ENCODE measurements at places on chromosomes 13 and 19.

DNA sequence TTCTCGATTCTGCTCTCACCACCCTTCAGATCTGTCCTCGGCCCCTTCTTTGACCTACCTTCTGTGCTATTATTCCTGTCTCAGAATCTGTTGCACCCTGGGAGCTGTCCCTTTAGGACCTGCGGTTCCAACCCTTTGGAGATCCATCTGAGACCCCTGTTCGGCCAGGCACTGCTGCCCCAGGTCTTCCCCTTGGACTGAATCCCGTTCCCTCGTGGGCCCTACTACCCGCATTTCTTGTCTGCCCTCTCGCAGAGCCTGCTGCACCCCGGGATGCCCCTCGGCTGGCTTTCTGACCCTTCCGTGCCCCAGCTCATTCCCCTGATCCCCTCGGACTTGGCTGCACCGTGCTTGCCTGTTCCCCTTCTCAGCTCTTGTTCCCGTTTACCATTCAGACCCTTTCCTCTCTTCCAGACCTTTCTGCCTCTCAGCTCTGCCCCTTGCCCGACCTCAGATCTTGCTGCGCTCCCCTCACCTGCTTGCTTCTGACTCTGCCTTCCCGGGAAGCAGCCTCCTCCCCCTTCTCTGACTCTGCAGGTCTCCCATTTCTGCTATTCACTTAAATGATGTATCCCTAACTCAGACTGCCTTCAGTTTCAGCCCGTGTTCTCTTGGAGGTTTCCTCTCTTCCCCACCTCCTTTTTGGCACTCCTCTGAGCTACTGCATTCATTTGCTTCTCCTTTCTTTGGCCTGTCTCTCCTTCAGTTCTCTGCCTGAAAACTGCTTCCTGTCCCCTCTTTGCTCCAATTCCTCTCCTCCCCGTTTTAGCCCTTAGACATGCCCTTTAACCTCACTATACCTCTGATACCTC is 1.1 kb downstream of the ARHGAP35 start:
- no peak for DNase-seq

GRCh38 chr13:112873851-112874750 is 94.9 kb upstream of the MCF2L start:
- DNase-seq = peak; percentile 78

DNA sequence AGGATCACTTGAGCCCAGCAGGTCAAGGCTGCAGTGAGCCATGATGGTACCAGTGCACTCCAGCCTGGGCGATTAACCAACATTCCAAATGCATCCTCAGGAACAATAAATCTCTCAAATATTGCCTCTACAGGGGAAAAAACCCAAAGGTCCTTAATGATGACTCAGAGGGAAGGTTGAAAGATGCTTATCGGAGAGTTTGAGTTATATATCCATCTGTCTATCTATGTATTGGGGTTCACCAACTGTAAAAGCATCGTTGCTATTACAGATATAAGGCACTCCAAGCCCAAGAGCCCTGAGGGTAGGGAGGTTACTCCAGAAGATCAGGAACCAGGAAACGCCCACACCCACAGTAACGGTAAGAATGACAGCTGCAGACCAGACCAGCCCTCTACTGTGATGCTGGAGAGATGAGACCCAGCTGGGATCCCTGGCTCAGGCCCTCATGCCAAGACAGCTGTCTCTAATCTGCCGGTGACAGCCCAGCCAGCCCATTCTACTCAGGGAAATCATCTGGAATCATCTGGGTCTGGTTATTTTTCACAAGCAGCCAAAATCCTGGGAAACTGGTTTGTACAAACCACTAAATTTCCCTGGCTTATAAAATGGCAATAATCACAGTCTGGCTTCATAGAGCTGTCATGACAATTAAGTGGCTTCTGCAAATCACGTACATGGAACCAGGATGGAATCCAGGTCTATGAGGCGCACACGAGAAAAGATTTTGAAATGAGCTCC is 23.8 kb downstream of the TEX101 start:
- no peak for DNase-seq

DNA sequence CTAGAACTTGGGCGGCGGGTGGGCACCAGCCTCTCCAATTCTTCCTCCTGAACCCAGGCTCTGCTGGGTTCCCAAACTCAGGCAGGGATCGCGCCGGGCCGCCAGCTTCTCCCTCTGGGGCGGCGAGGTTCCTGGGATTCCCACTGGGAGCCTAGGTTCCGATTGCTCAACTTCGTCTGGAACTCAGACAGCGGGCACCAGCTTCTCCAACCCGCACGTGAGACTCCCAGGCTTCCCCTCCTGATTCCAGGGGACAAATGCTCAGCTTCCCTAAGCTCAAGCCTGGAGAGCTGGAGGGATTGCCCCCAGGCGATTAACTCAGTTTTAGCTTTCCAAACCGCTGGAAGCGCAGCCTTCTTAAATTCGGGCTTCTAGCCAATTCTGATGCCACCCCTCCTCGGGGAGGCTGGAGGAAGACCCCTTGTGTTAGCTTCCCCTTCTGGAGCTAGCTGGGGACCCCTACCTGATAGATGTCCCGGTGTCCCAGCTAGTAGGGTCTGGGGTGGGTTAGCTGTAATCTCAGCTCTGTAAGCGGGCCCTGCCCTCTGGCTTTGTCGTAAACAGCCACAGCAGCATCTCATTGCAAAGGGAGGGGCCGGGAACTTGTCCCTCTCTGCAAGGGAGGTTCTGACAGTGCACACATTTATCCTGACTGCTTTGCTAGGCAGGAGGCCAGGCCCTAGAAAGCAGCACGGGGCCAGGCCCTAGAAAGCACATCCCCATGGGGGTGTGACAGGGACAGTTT is 671 bp downstream of the MCOLN1 start:
- no peak for DNase-seq

- DNase-seq = no peak
These were observed at the start of gene CD79A for GRCh38 chr19:41876847-41877832. TSS of gene CD79A (plus strand) at chr19:41877279. CDS start at chr19:41877305, 26 bp downstream.

- peak; percentile 89 for DNase-seq
These were observed 1.5 kb downstream of the FOSB start for GRCh38 chr19:45469132-45469944.

DNA sequence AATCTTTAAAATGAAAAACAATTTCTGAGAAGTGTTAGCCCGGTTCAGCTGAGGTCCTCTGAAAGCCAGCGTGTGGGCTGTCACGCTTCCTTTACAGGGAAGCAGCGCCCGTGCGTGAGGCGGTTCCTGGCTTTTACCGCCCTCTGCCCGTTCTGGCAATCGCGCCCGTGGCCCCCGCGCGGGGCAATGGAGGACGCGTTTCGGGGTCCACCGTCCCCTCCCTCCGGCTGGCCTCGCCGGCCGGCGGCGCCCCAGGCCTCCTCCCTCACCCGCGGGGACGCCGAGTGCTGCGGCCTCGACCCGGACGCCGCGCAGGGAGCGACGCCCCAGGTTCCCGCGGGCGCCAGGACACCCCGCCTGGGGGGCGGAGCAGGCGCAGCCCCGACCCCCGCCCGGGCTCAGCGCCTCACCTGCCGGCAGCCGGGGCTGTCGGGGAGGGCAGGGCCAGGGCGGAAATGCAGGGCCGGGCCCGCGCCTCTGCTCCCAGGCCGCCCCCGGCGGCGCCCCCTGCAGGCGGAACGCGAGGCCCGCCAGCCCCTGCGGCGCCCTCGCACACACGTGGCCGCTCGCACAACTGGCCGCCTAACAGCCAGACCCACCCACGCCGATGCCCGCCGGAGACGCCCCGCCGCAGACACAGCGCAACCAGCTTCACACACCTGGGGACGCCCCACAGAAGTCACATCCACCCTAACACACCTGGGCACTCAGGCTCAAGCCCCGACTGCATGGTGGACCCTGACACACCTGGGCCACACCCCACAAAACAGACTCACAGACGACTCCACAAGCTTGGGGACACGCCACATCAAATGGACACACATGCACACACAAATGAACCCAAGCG is at the start of gene GGACT:
Gene GGACT, minus strand, starts transcription at position 459 of the 847 bp plus-strand sequence. CDS start 56,198 bp downstream, outside the sequence.
- DNase-seq = peak; percentile 84

DNA sequence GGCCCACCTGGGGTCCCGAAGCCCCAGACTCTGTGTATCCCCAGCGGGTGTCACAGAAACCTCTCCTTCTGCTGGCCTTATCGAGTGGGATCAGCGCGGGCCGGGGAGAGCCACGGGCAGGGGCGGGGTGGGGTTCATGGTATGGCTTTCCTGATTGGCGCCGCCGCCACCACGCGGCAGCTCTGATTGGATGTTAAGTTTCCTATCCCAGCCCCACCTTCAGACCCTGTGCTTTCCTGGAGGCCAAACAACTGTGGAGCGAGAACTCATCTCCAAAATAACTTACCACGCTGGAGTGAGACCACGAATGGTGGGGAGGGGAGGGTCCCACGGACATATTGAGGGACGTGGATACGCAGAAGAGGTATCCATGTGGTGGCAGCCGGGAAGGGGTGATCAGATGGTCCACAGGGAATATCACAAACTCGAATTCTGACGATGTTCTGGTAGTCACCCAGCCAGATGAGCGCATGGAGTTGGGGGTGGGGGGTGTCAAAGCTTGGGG is 1.0 kb upstream of the ICAM5 start:
- DNase-seq = peak; percentile 39

DNA sequence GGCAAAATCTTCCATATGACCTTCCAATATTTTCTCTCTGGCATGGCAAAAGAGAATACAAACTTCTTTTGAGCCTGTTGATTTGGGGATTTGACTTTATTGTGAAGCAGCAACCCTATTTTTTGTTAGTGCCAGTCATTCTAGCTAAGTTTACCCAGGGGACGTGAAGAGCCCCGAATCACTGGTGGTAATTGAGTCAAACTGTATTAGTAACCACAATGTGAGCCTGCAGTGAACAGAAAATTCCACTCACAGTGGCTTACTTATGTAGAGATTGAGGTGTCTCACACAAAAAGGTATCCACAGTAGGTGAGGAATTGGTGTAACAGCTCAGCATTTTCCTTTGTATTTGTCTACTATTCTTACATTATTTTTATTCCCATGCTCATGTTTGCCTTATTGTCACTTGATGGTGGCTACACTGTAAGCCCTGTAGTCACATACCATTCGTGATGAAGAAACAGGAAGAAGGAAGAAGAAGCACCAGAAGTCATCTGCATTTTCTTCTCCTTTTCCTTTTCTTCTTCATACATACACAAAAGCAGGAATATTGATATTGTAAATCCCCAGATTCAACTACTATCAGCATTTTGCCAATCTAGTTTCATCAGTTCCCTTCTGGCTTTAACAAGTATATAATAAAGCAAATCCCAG is 33.3 kb upstream of the MYCBP2 start:
- no peak for DNase-seq

- DNase-seq = no peak
These were observed 170.6 kb downstream of the ZIC5 start for GRCh38 chr13:99800951-99801350.

GRCh38 chr19:1411255-1412191 is 4.1 kb downstream of the DAZAP1 start:
- DNase-seq = no peak

DNA sequence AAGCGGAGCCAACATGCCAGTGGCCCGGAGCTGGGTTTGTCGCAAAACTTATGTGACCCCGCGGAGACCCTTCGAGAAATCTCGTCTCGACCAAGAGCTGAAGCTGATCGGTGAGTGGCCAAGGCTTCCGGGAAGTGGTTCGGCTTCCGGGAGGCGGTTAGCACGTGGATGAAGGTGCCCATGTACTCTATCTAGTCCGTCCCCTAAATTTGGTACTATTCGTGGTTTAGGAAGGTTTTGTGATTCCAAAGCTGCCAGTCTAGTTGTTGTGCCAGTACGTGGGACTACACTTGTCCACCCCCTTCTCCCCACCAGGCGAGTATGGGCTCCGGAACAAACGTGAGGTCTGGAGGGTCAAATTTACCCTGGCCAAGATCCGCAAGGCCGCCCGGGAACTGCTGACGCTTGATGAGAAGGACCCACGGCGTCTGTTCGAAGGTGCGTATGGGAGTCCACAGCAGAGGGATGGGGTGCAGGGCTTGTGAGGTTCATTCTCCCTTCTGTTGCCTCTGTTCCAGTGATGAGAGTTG is 579 bp downstream of the RPS9 start:
- DNase-seq = no peak

DNA sequence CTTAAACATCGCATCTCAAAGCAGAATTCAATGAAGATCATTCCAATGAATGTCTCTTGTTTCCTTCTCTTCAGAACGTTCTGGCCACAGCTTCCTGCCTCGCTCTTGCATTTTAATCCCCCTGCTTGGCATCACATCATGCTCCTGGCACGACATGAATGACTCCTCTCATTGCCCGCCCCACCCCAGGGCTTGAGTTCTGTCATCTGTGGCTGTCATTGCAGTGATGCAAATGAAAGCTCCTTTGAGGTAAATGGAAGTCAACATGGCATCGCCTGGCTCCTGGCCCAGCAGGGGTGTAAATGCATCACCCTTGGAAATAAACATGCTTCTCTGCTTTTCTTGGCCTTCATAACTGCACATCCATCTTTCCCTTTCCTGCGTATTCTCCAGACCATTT is 48.6 kb downstream of the SCEL start:
- DNase-seq = no peak

DNA sequence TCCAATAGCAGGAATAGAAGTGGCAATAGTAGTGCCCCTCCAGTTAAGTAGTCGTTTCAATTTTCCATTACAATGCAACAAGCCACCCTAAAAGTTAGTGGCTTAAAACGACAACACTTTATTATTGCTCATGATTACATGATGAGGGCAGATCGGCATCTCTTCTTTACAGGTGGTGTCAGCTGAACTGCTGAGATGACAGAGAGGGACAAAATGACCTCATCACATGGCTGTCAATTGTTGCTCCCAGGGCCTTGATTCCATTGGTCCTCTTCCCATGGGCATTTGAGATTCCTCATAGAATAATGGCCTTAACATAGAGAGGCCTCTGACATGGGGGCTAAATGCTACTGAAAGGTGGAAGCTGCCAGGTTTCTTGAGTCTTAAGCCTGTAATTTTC is 679.8 kb upstream of the KLHL1 start:
- DNase-seq = no peak

DNA sequence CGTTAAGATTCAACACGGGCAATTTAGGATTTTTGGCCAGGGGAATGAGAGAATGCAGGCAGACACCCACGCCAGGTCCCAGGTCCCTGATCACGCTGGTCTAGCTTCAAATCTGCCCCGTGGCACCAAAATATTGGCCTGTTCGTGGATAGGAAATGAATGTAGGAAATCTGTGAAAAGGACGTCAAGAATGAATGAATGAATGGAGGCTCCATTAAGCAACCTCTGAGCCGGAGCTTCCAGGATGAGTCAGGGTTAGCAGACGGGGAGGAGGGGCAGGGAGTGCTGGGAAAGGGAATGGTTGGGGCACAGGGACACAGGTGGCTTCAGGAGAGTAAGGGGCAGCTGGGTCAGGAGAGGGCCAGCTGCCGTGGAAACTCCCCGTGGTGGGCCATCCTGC is 4.2 kb downstream of the SULT2B1 start:
- DNase-seq = no peak
